ENCODE measurements at places on chromosomes 2 and 18.

DNA sequence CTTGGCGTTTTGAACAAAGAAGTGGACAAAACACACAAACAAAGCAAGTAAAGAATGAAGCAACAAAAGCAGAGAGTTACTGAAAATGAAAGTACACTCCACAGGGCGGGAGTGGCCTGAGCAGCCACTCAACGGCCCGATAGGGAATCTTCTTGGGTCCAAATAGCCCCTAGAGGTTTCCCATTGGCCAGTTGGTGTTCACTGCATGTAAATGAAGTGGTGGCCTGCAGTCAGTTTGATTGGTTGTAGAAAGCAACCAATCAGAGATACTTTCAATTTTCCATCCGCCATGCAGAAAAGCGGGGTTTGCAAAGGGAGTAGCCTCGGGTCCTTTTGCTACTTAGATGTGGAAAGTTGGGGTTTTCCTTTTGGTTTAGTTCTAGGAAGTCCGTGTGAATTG is 31.6 kb downstream of the CYBRD1 start:
- DNase-seq = no peak

DNA sequence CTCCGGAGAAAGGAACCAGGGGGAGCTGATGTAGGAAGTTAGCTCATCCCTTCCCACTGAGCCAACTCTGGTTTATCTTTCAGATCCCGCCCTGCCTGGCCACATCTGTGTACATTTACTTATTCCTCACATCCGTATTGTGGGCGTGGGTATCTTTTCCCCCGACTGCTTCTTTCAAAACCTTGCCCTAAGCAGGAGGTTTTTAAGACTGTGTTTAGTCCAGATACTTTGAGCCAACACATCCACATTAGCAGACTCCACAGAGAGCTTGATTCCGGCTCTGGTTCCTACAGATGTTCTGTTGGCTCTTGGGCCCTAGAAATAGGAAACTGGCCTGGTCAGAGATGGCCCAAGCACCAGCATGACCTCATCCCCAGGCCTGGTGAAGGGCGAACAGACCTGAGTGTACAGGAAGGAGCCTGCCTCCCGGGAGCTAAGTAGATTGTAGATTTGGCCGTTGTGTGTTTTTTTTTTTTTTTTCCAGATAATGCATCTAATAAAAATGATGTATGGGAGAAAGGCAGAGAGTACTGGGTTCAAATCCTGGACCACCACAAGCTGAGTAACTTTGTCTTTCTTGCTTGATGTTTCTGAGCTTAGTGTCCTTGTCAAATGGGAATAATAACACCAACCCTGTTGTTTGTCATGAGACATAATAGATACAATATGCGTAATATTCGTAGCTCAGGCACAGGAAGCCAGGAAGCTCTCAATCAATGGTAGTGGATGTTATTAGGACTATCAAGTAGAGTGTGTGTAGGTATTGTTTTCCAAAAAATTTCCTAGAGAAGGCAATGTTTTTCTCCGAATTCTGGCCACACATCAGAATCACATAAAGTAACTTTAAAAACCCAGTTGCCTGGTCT is 92.3 kb downstream of the PRKCE start:
- no peak for DNase-seq

GRCh38 chr18:23540867-23541266 is 37.6 kb downstream of the RMC1 start:
- DNase-seq = no peak

DNA sequence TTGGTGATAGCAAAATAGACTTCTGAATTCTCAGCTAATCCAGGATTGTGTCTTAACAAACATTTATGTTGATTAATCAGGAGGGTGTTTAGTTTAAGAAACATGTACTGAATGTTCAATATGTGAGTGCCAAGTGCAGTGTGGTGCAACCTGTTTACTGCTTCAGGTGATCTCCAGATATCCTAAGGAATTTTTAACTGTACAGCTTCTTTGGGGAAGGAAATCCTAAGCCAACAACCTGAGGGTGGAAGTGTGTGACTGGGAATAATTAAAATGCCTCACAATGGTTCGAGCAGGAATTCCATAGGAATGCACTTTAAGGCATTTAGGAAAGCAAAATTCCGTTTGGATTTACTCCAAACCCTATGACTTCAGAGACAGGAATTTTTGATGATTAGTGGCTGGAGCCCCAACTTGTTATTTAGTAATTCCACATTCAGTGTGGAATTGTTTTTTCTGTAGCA is 16.4 kb downstream of the CRIM1 start:
- no peak for DNase-seq

DNA sequence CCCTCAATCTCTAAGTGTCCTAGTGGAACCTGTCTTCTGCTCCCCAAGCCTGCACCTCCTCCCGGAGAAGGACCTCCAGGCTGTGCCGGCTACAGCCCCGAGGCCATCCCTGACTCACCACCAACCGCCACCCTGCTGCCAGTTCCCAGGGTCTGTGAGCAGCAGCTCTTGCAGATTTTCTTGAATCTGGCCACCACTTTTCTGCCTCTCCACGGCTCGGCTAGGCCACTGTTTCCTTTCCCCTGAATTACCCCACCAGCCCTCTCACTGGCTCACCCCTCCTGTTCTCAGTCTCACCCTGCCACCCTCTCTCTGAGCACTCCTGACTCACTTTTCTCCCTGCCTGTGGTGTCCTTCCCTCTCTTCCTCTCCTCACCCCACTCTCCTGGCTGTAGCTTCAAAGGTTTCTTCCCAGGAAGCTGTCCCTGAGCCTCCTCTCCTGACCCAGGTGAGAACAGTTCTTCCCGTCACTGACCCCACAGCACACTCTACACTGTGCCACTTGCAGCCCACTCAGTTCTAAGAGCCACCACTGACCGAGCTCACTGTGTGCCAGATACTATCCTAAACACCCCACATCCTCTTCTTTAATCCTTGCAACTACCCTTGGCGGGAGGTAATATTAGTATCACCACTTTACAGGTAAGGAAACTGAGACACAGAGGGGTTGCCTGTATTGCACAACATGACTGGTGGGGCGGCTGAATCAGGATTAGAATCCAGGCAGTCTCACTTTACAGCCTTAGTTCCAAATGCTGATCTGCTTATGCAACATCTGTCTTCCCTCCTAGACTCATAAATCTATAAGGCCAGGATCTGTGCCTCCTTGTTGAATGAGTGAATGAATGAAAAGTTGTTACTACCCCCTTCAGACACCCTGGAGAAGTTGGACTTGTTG is 111.6 kb downstream of the SMAD7 start:
- DNase-seq = no peak

GRCh38 chr2:77147153-77147552 is 375.0 kb downstream of the LRRTM4 start:
- no peak for DNase-seq

DNA sequence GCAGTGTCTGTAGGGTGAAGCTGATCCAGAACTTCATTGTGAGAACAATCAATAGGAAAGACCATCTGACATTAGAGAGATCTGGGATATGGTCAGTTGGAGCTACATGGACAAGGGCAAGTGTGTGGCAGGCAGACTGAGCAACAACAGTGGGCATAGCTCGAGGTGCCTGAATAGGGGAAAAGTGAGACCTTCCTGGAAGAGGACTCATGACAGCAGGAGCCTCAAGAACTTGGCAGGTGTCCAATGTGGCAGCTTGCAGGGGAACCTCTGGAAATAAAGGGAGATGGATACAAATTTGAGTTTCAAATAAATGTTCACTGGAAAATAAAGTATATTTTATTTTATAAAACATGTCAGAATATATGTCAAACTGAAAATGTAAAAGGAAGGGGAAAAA is 117.9 kb downstream of the TANC1 start:
- DNase-seq = no peak

Data from activated naive CD8-positive, alpha-beta T cell treated with anti-CD3 and anti-CD28 coated beads, Interleukin-2, amount 50 U/mL, for 16 hours (primary cell).